ENCODE measurements at places on chromosomes 3 and 15.

DNA sequence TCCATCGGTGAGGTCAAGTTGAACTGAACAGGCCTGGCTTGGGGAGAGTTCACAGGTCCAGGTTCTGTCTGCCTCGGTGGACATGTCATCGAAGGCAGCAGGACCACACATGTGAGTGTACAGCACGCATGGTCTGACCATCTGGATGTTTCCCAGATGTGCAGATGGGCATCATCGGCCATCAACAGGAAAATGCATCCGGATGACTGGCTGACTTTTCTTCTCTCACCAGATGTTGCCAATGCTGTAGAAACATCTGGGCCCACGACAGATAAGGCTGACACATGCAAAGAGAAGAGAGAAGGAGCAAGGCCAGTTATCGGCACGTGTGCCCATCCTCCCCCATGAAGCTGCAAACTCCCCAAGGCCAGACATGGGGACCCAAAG, 45.1 kb downstream of the NOX5 start:
- no peak for DNase-seq

DNA sequence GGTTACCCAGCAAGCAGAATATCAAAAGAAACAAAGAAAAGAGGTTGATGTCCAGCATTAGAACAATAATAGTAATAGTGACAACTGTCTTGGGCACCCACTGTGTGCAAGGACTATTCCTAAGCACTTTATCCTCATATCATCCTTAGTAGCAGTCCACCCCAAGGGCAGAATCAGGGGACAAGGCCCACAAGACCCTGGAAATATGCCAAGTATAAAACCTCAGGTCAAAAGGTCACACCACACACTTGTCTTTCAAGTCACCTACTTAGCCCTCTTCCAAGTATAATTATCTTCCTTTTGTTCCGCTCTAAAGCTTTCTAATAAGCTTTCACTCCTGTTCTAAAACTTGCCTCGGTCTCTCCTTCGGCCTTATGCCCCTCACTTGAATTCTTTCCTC, 124.0 kb upstream of the STT3B start:
- no peak for DNase-seq

GRCh38 chr3:49689046-49689907, at the start of the genes MST1 and RNF123:
Gene MST1 (minus strand): TSS chr3:49689474. CDS start chr3:49688691, 783 bp downstream.
Gene RNF123 (plus strand): TSS chr3:49689557. CDS start chr3:49691166, 1,609 bp downstream.
- peak; percentile 80 for DNase-seq

GRCh38 chr3:129204473-129204872, 20.8 kb upstream of the CNBP start:
- no peak for DNase-seq

- DNase-seq: no peak
These were observed 69.5 kb downstream of the CSNK1G1 start for GRCh38 chr15:64286473-64286872.

DNA sequence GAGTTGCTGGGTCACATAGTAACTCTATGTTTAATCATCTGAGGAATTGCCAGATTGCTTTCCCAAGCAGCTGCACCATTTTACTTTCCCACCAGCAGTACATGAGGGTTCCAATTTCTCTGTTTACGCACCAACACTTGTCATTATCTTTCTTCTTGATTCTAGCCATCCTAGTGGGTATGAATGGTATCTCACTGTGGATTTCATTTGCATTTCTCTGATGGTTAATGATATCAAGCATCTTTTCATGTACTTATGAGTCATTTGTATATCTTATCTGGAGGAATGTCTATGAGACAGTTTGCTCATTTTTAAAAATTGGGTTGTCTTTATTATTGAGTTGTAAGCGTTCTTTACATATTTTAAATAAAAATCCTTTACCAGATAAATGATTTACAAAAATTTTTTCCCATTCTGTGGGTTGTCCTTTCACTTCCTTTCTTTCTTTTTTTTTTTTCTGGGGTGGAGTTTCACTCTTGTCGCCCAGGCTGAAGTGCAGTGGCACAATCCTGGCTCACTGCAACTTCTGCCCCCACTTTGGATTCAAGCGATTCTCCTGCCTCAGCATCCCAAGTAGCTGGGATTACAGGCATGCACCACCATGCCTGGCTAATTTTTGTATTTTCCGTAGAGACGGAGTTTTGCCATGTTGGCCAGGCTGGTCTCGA, 8.9 kb upstream of the SGO1 start:
- DNase-seq: no peak

- DNase-seq: no peak
These were observed 25.4 kb downstream of the SEMA6D start for GRCh38 chr15:47742742-47743141.

DNA sequence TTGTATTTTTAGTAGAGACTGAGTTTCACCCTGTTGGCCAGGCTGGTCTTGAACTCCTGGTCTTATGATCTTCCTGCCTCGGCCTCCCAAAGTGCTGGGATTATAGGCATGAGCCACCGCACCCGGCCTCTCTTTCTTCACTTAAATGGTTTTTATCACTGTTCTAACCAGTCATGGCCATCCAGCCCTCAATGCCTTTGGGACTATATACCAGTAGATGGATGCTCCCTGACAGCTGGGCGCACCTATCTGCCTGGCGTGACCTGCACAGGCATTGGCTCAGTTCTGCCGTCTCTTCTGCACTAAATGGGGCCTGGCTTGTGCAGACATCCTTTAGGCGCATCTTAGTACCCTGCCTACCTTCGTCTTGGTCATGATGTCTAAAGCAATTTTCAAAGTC, 233.4 kb downstream of the ADAMTS17 start:
- no peak for DNase-seq

- no peak for DNase-seq
These were observed 6.1 kb downstream of the ULK3 start for GRCh38 chr15:74836846-74837245.

DNA sequence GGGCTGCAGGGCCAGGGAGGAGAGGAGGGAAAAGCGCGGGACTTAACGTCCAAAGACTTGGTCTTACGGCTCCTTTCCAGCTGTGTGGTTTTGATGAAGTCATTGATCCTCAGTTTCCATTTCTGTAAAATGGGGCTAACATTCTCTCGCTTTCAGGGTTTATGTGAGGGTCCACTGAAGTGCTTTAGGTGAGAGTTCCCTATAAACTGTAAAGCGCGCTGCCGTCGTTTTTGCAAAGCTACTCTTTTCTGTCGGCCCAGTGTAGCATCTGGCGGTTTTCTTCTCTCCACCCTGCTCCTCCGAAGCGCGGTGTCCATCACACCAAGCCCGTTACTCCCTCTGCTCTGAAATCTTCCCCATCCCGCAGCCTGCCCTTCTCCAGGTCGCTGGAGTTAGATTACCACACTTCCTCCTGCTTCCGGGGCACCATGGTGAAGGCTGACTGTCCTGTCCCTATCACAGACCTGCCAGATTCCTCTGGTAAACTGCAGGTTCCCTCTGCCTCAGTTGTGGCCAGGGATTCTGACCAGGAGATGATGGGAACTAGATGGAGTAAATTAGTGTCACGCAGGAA, 702 bp upstream of the DNAJC17 start:
- DNase-seq: no peak

- DNase-seq: no peak
These were observed 57.6 kb upstream of the FGD5 start for GRCh38 chr3:14761121-14761672.

- no peak for DNase-seq
These were observed 607 bp upstream of the PPP1R14D start for GRCh38 chr15:40829115-40829514.
